Diencephalon (tissue), 1 donor: ENCODE measurements at places on chromosomes 7 and 10. TPM values are rescaled to one million over a fixed set of nuclear protein-coding genes. Genes with fewer than 3 reads are reported as not detected.

The MYOZ1 gene
- total RNA-seq, result 0.46 TPM

The SKIDA1 gene
- 6.9 TPM for total RNA-seq

The SLC26A5 gene
- 0.46 TPM for total RNA-seq

The MSS51 gene
- 3.5 TPM for total RNA-seq

The CRTAC1 gene
- 55.8 TPM for total RNA-seq

The FAM200A gene
- total RNA-seq, result 17.5 TPM

The RAB19 gene
- total RNA-seq, result not detected

The AS3MT gene
- total RNA-seq, result 11.1 TPM

The SMARCD3 gene
- total RNA-seq, result 213 TPM

The CUX1 gene
- total RNA-seq, result 33.7 TPM

The TAS2R41 gene
- not detected for total RNA-seq

The ACSM6 gene
- total RNA-seq, result not detected

The MTPN gene
- 233 TPM for total RNA-seq

The LSM8 gene
- total RNA-seq, result 87.4 TPM

The IL6 gene
- total RNA-seq, result not detected

The CNPY1 gene
- total RNA-seq, result 0.46 TPM

The MRC1 gene
- total RNA-seq, result 3.0 TPM

The AUTS2 gene
- 82.1 TPM for total RNA-seq

The SLC26A4 gene
- total RNA-seq, result 0.69 TPM

The CYP2W1 gene
- total RNA-seq, result not detected

The STEAP1 gene
- 1.2 TPM for total RNA-seq

The OLAH gene
- not detected for total RNA-seq

The SUV39H2 gene
- total RNA-seq, result 27.9 TPM

The DOCK4 gene
- 82.6 TPM for total RNA-seq

The HOXA10 gene
- total RNA-seq, result not detected

The ASZ1 gene
- not detected for total RNA-seq

The DPP6 gene
- total RNA-seq, result 85.1 TPM

The PDIA4 gene
- 80.7 TPM for total RNA-seq

The MALRD1 gene
- total RNA-seq, result 5.8 TPM

The BRAT1 gene
- 19.1 TPM for total RNA-seq

The FAM171A1 gene
- total RNA-seq, result 35.1 TPM

The OR13A1 gene
- not detected for total RNA-seq

The C10orf105 gene
- total RNA-seq, result 2.1 TPM

The LIPM gene
- total RNA-seq, result not detected

The TMEM184A gene
- under 0.01 TPM for total RNA-seq

The EBLN1 gene
- total RNA-seq, result not detected

The MAGI2 gene
- total RNA-seq, result 118 TPM

The LLCFC1 gene
- total RNA-seq, result not detected

The CPEB3 gene
- 46.8 TPM for total RNA-seq

The EPDR1 gene
- total RNA-seq, result 33.7 TPM

The ZNF425 gene
- 5.8 TPM for total RNA-seq

The ALDH18A1 gene
- 39.9 TPM for total RNA-seq

The SYT15B gene
- total RNA-seq, result 1.4 TPM

The SPDYE1 gene
- not detected for total RNA-seq

The GIMAP2 gene
- 6.7 TPM for total RNA-seq

The FBXL13 gene
- 18.5 TPM for total RNA-seq

The ENO4 gene
- total RNA-seq, result 3.9 TPM
